Right lobe of liver (tissue), 6 donors: ENCODE measurements at places on chromosomes 5 and 9.

DNA sequence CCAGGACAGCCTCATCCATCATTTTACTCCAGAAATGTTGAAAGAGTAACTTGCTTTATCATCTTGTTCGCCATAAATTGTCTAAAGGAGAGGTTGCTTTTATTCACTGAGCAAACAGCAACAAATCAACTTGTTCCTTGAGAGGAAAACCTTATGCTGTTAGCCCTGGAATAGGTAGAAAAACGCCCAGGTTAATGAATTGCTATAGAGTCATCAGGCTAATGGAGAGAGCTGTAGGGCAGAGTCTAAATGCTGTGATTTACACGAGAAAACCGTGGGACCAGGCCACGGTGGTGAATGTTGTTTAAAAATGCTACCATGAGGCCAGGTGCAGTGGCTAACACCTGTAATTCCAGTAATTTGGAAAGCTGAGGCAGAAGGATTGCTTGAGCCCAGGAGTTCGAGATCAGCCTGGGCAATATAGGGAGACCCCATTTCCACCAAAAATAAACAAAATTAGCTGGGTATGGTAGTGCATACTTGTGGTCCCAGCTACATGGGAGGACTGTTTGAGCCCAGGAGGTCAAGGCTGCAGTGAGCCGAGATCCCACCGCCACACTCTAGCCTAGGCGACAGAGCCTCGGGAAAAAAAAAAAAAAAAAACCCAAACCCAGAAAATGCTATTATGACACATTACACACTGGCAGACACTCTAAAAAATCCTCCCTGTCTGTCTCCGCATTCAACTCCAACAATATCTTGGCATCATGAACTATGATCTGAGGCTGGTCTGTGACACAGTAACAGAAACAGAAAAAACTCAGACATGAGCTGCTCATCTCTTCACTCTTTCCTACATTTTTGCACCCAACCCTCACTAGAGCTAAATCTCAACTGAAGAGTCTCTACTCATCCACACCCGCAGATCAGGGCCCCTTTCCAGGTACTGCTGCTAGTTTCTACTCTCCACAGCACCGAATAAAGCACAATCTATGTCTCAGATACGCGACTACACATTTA is 118.6 kb upstream of the RETREG1 start:
- DNase-seq = no peak

DNA sequence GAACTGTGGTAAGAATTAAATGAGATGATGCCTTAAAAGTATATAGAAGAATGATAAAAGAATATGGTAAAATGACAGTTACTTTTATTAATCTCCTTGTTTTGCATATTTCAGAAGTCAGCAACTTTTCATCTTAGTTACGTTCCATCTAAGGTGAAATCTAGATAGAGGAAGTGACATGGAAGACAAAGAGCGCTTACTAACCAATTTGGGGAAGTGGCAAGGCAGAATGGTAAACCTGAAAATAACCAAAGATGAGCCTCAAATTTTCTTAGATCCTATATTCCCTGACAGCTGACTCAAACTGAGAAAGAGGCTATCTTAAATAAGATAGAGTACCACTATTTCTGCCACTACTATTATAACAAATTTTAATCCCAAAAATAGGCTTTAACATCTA is 52.5 kb downstream of the FGF10 start:
- DNase-seq = no peak

- DNase-seq = peak; percentile 23
These were observed 214.9 kb upstream of the WWC1 start for GRCh38 chr5:168076561-168076991.

- no peak for DNase-seq
These were observed 29.7 kb upstream of the ITGA1 start for GRCh38 chr5:52758014-52758413.

- DNase-seq = no peak
These were observed 71.9 kb upstream of the PPP1R2B start for GRCh38 chr5:156778139-156778706.

DNA sequence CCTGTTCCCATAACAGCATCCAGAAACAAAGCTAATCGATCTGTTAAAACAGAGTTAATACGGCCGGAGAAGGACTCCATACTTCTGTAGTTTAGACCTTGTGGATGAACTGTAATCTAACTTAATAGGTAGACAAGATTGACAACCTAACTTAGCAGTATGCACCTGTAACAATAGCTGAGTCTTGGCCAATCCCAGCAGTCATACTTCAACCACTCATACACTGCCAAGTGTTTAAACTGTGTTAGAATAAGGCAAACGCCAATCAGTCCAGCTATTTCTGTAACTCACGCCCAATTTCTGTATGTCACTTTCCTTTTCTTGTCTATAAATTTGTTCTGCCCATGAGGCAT is 33.7 kb upstream of the MACIR start:
- no peak for DNase-seq

DNA sequence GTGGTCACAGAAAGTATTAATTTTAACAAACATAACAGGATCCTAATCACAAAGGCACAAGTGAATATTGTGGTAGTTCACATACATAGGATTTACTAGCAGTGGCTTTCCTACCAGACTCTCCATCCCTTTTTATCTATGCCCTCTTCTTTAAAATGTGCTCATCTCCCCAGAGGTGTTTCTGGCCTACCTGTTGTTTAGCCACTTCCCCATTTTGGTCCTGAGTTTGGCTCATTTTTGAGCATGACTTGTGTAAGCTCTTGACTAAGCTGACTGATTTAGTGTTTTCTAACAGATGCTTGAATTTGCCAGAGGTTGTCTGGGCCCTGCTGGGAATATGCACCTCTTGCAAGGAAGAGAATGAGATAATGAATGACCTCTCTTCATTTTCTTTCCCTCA is 517.7 kb upstream of the CLINT1 start:
- no peak for DNase-seq

DNA sequence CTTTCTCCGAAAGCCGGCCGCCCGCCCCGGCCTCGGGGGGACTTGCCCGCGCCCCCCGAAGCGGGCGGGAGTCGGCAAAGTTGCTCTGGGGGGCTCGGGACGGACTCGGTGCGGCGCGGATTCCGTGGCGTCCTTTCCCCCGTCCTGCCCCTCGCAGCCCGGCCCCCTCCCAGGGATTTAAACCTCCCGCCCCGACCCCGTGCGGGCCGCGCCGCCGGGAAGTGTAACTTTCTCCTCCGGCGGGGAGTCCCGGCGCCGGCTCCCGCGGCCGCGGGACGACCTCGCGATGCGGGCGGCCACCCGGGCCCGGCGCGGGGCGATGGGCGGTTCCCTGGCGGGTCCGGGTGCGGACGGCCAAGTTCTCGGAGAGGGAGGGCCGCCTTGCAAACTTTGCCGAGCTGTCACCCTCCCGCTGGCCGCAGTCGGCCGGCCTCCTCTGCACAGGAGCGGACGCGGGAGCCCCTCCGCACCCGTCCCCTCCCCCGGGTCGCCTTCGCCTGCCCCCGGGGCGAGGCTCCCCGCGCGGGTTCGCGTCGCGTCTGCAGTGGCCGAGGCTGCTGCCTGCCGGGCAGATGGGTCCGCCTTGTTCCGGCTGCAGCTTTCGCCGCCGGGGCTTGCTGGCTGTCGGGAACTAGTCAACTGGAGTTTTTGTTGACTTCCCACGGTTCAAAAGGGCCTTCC is 732 bp downstream of the PBX3 start:
- DNase-seq = peak; percentile 76

DNA sequence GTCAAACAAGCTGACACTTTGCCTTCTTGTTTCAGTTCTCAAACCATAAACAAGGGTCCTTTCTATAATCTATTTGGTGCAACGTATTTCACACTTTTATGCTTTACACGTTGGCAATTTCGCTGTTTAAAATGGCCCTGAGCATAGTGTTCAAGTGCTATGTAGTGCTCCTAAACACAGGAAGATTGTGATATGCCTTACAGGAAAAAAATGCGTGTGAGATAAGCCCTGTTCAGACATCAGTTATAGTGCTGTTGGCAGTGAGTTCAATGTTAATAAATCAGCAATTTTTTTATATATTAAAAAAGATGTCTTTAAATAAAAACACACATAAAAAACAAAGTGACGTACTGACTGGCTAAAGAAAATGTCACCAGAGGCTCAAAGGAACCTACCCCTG is 23.9 kb downstream of the CLINT1 start:
- DNase-seq = no peak

DNA sequence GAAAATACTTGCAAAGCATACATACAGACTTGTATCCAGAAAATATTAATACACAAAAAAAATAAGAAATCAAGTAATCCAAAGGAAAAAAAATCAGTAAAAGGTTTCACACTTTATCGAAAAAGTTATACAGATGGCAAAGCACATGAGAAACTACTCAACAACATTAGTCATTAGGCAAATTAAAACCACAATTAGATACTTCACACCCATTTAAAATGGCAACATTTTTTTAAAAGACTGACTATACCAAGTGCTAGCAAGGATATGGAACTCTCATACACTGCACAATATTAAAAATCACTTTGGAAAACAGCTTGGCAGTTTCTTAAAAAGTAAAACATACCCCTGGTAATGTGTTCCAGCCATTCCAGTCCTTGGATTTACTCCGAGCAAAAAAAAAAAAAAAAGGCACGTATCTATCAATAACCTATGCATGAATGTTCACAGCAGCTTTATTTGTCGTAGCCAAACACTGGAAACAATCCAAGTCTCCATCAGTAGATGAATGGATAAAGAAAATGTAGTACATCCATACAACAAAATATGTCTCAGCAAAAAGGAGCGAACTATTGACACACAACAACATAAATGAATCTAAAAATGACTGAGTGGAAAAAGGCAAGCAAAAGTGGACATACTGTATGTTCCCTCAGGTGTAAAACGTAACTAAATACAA is 66.0 kb downstream of the GNAQ start:
- no peak for DNase-seq

GRCh38 chr9:35177520-35177919 is 15.7 kb downstream of the UNC13B start:
- DNase-seq = no peak

DNA sequence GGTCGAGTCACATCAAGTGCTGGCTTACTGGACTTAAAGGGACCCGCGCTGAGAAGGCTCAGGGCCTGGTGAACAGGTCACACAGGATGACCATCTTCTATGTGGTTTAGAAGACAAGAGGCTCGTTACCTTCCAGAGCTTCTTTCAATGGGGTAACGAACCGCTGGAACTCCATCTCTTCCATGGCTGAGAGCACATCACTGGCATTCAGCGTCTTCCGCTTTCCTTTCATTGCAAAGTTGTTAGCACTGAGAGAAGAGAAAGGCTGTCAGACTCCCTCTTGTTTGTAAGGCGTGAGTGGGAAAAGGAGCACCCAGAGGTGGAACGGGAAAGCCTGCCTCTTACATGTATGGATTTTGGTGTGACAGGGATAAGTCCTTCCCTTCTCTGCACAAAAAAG is 994 bp downstream of the POLE3 start:
- DNase-seq = no peak

DNA sequence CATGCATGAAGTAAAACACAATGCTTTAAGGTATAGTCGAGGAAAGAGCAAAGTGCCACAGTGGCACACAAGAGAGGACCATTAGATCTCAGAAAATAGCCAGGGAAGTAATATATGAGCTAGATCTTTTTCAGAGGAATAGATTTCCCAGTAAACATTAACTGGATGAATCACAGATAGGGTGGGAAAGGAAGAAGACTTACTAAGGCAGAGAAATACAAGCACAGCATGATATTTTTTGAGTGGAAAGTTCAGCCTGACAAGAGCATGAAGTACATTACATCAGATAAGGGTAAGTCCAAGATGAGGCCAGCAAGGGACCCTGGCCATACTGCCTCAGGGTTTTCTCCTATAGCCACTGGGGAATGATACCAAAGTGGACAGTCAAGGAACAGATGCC is 804.6 kb upstream of the DMAC1 start:
- no peak for DNase-seq

GRCh38 chr9:126705767-126706697 is 92.3 kb downstream of the LMX1B start:
- peak; percentile 74 for DNase-seq

GRCh38 chr9:133100506-133101355 is 20.3 kb downstream of the RALGDS start:
- peak; percentile 15 for DNase-seq

- no peak for DNase-seq
These were observed 59.8 kb upstream of the ZBED3 start for GRCh38 chr5:77146896-77147295.

DNA sequence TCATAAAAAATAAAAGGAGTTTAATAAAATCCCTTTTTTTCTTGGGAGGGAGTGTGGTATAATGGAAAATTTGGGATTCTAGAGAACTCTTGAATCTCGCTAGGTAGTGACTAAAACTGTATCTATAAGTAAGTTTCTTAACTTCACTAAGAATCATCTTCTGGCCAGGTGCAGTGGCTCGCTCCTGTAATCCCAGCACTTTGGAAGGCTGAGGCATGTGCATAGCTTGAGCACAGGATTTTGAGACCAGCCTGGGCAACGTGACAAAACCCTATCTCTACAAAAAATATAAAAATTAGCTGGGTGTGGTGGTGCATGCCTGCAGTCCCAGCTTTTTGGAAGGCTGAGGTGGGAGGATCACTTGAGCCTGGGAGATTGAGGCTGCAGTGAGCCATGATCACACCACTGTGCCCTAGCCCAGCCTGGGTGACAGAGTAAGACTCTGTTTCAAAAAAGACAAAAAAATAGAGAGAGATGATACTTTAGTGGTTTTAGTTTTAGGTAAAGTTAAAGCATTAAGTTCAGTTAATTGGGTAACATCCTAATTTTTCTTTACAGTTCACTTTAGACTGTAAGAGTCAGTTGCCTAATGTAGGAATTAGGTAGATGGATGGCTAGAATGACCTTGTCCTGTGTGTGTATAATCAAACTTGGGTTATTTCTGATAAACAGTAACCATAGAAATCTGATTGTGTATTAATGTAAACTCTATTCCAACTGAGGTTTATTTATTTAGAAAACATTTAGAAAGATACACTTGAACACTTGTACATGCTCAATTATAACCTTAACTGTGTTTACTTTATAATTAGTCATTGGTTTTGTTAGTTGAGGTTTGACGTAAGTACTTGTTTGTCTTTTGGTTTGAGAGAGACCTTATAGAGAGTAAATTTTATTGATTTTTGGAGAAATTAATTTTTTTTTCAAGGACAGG is 17.8 kb downstream of the UNC13B start:
- DNase-seq = no peak

- no peak for DNase-seq
These were observed 187.1 kb downstream of the MEF2C start for GRCh38 chr5:88695931-88696330.

GRCh38 chr9:100756217-100756616 is 178.3 kb downstream of the CAVIN4 start:
- DNase-seq = no peak

GRCh38 chr9:119302988-119303698 is 66.1 kb downstream of the BRINP1 start:
- DNase-seq = no peak

- DNase-seq = no peak
These were observed 3.3 kb downstream of the ENHO start for GRCh38 chr9:34519321-34520020.

GRCh38 chr9:35829084-35829763 is at the start of gene TMEM8B:
TMEM8B (plus strand) TSS chr9:35829228; CDS start chr9:35829448, 220 bp downstream.
- DNase-seq = peak; percentile 97
